Spinal cord (tissue), 10 donors: ENCODE measurements at places on chromosomes 11 and 22.

GRCh38 chr11:7578276-7578955 is 64.6 kb downstream of the PPFIBP2 start:
- DNase-seq = no peak

DNA sequence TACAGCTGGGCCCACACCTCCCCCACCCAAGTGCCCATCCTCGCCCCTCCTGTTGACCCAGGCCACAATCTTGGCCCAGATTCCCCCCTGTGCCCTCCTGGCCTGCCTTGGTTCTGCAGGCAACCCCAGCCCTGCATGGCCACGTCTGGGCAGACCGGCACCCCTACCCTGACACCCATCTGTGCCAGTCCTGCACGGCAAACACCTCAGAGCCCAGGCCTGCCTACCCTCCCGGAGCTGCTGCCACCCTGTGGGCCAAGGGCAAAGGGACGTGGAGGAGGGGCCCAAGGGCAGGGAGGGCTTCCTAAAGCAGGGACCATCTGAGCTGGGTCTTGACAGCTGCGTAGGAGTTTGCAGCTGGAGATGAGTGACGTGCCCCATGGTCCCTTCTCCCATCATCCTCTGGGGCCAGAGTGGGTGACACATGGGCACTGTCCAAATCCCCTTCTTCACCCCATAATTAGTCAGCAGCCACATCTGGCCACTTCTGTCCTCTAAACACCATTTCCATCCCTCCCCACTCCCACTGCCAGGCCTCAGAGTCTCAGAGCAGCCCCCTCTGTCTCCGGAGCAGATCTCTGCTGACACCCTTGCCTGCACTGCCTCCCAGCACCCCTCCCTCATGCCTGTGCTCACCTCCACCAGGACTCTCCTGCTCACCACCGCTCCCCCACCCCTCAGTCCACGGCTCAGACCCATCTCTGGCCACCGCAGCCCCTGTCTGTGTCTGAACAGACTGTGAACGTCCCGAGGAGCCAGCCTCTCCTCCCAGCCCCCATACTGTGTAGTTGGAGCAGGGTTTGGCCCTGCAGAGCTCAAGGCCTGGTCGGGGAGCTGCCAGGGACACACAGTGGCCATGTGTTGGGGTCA is 35.6 kb upstream of the PPARA start:
- no peak for DNase-seq

- no peak for DNase-seq
Measured at GRCh38 chr11:131486937-131487635, 116.7 kb downstream of the NTM start.

- DNase-seq = no peak
Measured at GRCh38 chr11:65554057-65554818, 3.9 kb downstream of the LTBP3 start.

- DNase-seq = no peak
Measured at GRCh38 chr11:74784234-74784633, 35.6 kb downstream of the RNF169 start.

- DNase-seq = no peak
Measured at GRCh38 chr11:65584723-65585171, 8.9 kb downstream of the EHBP1L1 start.

DNA sequence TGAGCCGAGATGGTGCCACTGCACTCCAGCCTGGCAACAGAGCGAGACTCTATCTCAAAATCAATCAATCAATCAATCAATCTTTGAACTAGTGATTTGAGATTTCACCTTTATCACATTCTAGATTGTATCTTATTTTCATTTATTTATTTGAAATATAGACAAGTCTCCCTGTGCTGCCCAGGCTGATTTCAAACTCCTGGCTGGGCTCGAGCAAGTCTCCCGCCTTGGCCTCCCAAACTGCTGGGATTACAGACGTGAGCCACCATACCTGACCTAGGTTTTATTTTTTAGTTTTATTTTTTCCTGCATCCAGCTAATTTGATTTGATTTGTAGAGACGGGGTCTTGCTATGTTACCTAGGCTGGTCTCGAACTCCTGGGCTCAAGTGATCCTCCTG is 17.1 kb downstream of the F2 start:
- DNase-seq = no peak

- DNase-seq = no peak
Measured at GRCh38 chr11:128862908-128863660, 4.0 kb downstream of the KCNJ1 start.

GRCh38 chr11:74449369-74449931 is 17.9 kb downstream of the KCNE3 start:
- peak; percentile 91 for DNase-seq

DNA sequence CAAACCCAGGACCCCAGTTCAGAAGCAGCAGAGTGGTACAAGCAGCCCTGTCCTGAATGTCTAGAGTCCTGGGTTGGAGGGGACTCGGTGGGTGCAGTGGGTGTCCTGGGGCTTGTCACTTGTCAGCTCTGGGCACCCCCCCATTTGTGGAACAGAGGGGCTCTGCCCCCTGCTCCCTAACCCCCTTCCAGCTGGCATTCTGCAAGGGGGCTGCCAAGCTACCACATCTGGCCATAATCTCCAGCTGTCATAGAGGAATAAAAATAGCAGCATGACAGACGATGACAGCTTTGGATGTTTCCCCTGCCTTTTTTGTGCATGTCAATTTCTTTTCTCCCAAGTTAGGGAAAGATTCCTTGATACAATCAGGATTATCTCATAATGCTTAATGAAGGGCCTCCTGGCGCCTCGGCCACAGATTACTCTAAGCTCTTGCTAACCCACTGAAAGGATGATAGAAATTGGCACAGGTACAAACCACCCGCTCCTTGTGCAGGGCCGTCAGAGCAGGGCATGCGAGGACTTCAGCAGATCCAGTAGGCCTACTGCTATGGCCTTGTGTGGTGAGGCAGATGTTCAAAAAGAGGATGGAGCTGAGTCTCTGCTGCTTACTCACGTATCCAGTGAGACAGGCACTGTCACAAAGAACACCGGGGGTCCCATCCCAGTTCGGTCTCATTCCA is 83.0 kb downstream of the ISX start:
- DNase-seq = no peak

DNA sequence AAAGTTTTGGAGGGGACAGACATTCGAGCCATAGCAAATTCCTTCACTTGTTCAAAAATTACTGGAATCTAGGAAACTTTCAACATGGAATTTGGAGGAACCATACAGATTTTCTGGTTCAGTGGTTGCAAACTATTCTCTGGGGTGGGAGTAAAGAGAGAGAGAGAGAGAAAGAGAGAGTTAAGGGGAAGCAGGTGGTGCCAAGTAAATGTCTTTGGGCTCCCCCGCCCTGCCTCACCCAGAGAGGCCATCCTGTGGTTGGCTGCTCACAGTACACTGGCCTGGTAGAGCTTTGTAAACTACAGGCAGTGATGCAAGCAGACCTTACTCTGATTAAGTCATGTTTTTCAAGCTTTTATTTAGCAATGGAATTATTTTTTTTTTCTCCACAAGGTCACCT is 82.6 kb downstream of the ADAMTS15 start:
- no peak for DNase-seq
